Activated CD8-positive, alpha-beta memory T cell treated with anti-CD3 and anti-CD28 coated beads, Interleukin-2, amount 50 U/mL, for 4 hours (primary cell): ENCODE measurements at places on chromosomes 12 and 14.

GRCh38 chr12:124150168-124150567, 144.7 kb upstream of the RFLNA start:
- DNase-seq: no peak

GRCh38 chr12:3647504-3647903, 105.4 kb downstream of the CRACR2A start:
- no peak for DNase-seq

GRCh38 chr12:17652436-17652835, 437.6 kb downstream of the RERGL start:
- DNase-seq: no peak

GRCh38 chr14:81208489-81208888, 12.3 kb downstream of the GTF2A1 start:
- DNase-seq: no peak

DNA sequence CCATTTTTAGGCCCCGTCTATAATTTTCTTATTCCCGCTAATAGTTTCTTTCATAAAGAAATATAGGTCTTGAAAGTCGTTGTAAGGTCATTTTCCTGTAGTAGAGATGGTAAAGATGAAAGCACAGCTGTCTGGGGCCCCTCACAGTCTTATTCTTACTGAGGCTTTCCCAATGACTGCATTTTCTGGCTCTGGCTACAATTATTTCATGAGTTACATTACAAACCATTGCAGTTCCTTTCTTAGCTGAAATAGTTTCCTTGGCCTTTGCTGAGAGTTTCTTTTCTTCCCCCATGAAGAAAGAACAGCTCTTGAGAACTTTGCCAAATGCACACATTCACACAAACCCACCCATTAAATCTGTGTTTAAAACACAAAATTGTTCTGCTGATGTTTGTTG, 113.0 kb downstream of the DYRK2 start:
- no peak for DNase-seq
